ENCODE measurements at places on chromosomes 16 and 17. TPM values are rescaled to one million over a fixed set of nuclear protein-coding genes. Genes with fewer than 3 reads are reported as not detected.

Gene KRTAP2-1
- not detected for total RNA-seq

Gene PRR35
- not detected for total RNA-seq

Gene ABCC11
- total RNA-seq, result 0.30 TPM

Gene MRTFB
- total RNA-seq, result 14.3 TPM

Gene KRTAP3-2
- total RNA-seq, result not detected

Measured in smooth muscle cell of the pulmonary artery (primary cell).